NCI-H524 treated with DMSO at 0.1 percent for 48 hours (cell line): ENCODE measurements at places on chromosomes 5 and 9.

DNA sequence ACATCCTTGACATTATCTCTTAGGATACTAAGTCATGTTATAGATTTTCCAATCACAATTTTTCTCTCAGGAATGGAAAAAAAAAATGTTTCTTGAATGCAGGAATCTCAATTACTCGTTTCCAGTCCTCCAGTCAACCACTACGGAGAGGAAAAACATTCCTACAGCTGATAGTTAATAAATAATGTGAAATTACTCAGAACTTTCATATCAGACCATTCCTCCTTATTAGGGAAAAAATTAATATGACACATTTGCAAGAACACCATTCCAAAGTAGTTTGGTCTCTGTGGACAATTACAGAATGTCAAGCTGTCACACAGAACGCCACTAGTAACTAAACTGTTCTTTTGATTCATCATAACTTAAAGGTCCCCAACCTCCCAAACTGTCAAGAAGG lies 31.5 kb downstream of the MED27 start:
- no peak for DNase-seq

- DNase-seq = no peak
Observed at GRCh38 chr5:19918780-19919179, 69.2 kb downstream of the CDH18 start.

GRCh38 chr9:131668439-131669268 lies 71.2 kb downstream of the RAPGEF1 start:
- DNase-seq = no peak

DNA sequence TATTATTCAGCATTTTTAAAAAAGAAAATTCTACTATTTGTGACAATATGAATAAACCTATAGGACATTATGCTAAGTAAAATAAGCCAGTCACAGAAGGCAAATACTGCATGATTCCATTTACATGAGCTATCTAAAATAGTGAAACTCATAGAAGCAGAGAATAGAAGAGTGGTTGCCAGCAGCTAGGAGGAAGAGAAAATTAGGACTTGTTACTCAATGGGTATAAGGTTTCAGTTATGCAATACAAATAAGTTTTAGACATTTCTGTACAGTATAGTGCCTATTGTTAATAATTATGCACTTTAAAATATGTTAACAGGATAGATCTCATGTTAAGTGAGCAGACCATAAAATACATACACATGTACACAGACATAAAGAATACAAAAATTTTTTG lies 73.8 kb upstream of the SPINK5 start:
- no peak for DNase-seq

GRCh38 chr9:13295556-13295955 lies 16.1 kb upstream of the MPDZ start:
- DNase-seq = no peak

DNA sequence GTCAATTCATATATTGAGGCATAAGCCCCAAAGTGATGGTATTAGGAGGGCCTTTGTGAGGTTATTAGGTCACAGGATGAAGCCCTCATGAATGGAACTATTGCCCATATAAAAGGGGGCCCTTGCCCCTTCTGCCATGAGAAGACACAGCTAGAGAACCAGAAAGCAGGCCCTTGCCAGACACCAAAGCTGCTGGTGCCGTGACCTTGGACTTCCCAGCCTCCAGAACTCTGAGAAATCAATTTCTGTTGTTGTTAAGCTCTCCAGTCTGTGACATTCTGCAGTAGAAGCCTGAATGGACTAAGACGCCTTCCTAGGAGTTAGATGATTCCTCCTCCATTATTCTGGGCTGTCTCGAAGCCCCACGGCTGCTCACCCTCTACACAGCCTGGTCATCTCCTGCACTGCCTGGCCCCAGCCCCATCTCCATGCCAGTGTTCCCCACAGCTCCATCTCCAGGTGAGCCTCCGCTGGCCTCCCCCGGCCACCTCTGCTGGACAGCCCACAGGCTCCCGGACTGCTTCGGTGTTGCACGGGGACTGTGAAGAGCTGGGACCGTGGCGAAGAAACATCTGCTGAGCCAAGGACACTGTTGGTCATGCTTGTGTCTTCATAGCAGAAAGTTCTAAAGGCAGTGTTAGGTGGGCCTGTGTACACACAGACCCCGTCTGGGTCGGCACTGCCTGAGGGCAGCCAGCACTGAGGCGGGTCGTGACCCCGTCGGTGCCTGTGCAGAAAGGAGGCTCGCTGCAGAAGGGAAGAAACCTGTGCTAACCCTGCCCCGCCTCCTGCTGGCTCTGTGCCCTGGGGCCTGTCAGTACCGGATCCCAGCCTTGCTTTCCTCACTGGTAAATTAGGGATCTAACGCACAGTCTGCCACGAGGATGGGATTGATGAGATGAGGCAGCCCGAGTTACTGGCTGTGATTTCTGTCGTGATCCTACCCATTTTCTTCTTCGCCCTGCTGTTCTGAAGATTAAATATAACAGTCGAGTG lies 55.1 kb upstream of the CNOT6 start:
- no peak for DNase-seq

DNA sequence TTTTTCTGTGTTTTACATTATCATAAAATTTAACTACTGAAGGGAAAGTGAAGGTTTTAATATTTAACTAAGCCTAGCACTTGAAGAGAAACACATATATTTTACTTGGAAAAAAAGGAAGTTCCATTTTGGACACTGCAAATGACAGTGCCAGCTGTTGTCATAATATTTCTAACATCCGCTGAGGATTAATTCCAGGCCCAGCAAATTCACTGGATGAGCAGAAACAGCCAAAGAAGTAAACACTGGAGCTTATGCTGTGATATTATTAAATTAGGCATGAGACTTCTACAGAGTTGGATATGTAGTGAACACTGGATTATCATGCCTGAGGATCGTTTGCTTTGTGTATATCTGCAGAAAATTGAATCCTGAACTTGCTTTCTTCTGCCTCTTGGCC lies 67.6 kb downstream of the GHR start:
- no peak for DNase-seq

- DNase-seq = no peak
Observed at GRCh38 chr5:180467989-180468731, 26.0 kb upstream of the CNOT6 start.

- DNase-seq = peak; percentile 71
Observed at GRCh38 chr9:764105-764524, 77.4 kb upstream of the DMRT1 start.

DNA sequence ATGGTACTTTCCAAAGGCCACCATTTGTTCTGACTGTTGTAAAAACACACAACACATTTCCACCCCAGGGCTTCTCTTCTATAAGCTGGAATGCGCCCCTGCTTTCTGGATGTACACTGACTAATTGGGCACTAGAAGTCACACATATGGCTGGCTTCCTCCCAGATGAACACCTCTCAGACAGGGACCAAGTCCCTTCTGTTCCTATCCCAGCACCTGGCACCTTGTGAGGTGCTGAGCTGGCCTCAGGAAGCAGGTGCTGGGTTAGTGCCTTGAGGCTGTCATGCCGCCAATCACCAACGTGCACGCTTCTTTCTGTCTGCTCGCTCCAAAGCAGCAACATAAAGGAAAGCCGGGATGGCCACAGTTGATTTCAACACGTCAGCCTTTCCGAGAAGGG lies 93.2 kb downstream of the FSTL4 start:
- no peak for DNase-seq

DNA sequence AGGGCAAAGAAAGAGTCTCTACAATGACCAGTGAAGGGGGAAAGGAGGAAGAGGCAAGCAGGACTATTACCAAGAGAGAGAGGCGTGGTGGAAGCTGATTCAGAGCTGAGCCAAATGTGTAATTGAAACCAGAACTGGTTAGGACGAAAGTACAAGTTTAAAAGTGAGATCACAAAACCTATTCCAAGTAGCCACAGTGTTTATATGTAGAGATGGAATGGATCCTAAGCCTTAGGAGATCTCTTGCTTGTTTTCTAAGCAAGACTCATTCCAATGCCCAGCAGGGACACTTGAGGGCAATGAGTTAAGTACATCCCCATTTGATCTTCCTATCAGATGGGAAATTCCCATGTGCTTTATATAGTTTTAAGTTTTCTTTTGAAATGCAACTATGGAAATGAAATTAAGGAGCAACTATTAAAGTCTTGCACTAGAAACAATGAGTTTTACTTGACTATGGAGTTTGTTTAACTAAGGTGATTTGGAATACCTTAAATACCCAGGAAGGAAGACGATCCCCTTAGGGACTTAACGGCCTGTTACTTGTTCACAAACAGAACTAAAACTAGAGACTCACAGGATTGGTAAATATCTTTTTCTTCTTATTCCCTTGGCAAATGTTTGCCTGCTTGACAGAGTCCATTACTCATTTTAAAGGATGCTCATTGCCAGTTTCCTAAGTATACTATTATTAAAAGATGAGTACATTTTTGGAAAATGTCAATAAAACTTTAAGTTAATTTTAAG lies 51.1 kb upstream of the SNX2 start:
- no peak for DNase-seq

DNA sequence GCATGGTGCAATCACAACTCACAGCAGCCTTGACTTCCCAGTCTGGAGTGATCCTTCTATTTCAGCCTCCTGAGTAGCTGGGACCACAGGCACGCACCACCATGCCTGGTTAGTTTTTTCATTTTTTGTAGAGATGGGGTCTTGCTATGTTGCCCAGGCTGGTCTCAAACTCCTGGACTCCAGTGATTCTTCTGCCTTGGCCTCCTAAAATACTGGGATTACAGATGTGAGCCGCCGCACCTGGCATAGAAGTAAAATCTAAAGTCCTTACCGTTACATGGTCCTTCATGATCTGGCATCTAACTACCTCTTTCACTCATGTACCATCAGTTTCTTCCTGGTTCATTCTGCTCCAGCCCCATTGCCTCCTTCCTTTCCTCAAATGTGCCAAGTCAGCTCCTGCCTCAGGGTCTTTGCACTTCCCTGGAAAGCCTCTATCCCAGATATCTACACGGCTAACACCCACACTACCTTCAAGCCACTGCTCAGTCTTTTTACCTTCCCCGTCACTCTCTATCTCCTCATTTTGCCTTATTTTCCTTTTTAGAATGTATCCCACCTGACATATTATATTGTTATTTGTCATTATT lies 6.9 kb upstream of the RBM27 start:
- DNase-seq = no peak

GRCh38 chr5:169125571-169125970 lies 175.4 kb downstream of the SLIT3 start:
- no peak for DNase-seq

GRCh38 chr5:128083811-128084227 lies 253 bp downstream of the SLC12A2 start:
- DNase-seq = no peak

- DNase-seq = no peak
Observed at GRCh38 chr5:16685069-16685468, 68.3 kb upstream of the RETREG1 start.

DNA sequence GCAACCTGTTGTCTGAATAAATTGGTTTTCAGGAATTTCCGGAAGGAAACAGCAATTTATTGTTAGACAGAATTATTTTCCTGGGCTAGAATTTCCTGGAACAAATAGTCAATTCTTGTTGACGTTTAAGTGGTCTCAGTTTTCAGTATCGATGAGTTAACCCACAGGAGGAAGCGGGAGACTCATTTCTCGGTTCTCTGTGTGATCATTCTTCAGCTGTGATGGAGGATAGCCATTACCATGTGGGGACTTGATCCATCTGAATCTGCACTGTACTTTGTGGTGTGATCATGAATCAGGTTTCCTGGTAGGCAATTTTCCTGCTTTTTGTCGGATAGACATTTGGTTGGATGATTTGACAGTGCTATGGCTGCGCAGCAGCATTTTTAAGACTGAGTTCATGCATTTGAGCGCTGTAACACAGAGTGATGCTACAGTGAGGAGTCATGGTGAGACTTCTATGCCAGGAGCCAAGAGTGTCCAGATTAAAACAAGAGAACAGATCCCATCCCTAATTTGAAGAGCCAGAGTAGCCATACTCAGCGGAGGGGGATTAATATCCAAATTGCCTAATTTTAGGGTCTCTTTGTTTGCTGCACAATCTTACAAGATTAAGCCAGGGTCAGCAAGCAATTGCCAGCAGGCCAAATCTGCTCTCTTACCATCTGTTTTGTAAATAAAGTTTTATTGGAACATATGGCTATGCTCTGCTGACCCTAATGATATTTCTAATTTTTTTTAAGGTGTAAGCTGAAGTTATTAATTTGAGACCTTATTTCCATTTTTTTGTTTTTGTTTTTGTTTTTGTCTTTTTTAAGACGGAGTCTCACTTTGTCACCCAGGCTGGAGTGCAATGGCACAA lies 355.9 kb downstream of the RAB3C start:
- no peak for DNase-seq

- DNase-seq = no peak
Observed at GRCh38 chr9:114664181-114664580, 6.6 kb upstream of the TEX53 start.

DNA sequence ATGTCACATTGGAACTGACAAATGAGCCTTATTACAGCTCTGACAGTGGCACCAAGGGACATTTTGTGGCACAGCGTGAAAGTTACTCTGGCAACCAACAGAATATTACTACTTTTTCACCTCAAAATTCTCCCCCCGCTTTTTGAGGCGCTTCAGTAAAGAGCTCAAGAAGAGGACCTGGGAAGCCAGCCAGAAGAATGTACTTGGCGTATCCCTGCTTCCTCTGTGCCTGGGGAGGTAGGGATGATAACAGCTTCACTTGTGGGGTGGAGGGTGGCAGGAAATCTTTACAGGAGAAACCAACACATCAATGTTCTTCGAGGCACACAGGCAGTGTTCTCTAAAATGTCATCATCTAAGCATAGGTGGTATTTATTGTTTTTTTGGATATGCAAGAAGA lies 624.1 kb downstream of the NR2F1-AS1 start:
- DNase-seq = no peak

DNA sequence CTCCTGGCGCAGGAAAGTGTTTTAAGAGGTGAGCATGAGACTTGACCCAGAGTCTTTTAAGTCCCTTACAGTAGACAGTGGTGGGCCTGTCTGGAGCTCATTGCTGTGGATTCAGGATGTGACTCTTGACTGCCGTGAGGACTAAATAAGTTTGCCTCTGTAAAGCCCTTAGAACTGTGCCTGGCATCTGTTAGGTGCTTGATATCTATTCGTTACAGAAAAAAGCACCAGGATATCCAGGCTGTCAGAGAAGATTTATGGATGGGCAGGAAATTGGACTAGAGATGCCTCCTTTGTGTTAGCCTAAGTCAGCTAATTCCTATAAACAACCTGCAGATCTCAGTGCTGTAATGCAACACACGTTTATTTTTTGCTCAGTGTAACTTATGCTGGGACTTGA lies 12.6 kb downstream of the ERGIC1 start:
- peak; percentile 1 for DNase-seq

- DNase-seq = no peak
Observed at GRCh38 chr5:154311362-154311761, 120.8 kb downstream of the GALNT10 start.

GRCh38 chr5:120442694-120443093 lies 21.4 kb upstream of the PRR16 start:
- no peak for DNase-seq

DNA sequence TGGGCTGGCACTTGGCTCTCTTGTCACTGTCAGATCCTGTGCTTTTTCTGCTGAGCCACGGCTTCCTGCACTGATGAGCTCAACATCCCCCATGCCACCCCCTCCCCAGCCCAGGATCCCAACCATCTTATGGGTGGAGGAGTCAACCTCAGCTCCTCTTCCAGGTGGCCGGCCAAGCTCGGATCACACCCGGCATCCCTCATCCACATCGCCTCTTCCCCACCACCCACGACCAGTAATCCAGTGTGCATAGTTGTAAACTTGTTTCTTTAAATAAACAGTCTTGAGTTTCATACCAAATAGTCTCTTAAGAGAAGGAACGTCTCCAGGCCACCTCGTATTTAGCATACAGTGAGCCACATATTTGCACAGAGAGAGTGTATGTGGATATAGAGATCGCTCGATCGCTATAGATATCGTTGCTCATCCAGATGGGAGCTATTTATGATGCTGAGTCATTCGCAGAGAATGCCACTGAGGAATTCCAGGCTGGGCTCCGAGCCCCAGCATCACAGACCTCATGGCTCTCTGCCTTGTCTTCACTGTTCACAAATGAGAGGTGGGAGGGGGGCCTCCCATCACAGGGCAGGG lies 61.8 kb upstream of the CPLX2 start:
- no peak for DNase-seq
